Right ventricle myocardium superior (tissue), 1 donor: ENCODE measurements at places on chromosomes 6 and 20.

GRCh38 chr6:138162111-138162954 is 594 bp downstream of the ARFGEF3 start:
- no peak for DNase-seq

DNA sequence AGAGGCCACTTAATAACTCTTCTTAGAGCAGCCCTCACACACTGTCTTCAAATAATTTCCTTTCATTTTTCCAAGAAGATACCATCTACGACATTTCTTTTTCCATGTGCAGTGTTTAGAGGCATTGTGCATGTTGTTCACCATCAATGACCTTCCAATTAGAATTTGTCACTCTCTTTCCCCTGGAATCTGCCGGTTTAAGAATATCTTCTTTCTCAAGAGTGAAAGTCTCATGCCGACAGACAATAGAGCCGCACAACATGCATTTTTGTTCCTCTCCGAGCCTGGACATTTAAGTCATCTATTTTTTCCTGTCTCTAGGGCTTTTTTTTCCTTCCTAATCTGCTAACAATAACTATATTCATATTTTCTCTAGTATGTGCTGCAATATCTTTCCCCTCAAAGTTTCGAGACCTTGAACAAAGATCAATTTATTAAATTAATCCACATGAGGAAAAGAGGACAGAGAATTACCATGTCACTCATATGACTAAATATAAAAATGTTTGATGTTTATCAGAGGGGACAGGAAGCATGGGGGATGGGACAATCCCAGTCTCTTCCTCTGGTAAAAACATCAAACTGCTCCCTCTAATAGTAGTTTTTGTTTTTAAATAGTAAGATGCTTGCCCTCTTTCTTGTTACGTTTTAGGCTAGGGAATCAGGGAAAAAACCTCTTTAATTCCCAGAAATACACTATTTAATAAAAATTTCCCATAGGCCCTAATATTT is 893.4 kb downstream of the C6orf118 start:
- DNase-seq, result no peak

GRCh38 chr6:69217343-69217742 is 579.5 kb downstream of the LMBRD1 start:
- no peak for DNase-seq

- DNase-seq, result no peak
Observed at GRCh38 chr6:54646069-54646950, 200.3 kb upstream of the FAM83B start.
